HL-60 (cell line): ENCODE measurements at places on chromosomes 3 and 15.
A peak's percentile ranks its signal among the peaks of the same experiment; 100 is the strongest.

- DNase-seq = no peak
These were observed 20.5 kb downstream of the RBP2 start for GRCh38 chr3:139455855-139456254.

- peak; percentile 87 for DNase-seq
These were observed 113.7 kb upstream of the RPL32 start for GRCh38 chr3:12954891-12955650.

- DNase-seq = no peak
These were observed 57.9 kb downstream of the PRICKLE2 start for GRCh38 chr3:64167351-64167750.

DNA sequence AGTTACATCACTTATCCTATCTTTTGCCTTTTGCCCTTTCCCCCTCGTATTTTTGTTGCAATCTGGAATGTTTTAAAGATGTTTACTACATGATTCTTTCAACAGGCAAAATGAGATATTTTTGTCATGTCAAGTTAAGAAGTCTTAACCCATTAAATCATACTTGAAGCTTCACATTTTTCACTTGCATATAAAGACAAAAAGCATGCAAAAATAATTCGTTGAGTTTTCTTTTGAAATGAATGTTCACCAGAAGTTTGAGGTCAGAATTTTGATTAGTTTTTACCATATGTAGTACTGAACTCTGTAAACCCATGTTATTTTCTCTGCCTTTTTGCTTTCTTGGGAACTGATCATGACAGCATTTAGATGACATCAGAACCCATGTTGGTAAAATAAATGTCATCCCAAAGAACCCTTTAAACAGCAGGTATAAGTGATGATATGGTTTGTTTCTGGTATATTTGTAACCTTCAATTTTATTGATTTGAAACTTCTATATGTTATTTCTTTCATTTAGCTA lies 188.5 kb downstream of the GHSR start:
- DNase-seq = no peak

- no peak for DNase-seq
These were observed 169.0 kb upstream of the NECTIN3 start for GRCh38 chr3:110902453-110903085.

- DNase-seq = no peak
These were observed 107.5 kb upstream of the MRPS22 start for GRCh38 chr3:139236336-139236735.

DNA sequence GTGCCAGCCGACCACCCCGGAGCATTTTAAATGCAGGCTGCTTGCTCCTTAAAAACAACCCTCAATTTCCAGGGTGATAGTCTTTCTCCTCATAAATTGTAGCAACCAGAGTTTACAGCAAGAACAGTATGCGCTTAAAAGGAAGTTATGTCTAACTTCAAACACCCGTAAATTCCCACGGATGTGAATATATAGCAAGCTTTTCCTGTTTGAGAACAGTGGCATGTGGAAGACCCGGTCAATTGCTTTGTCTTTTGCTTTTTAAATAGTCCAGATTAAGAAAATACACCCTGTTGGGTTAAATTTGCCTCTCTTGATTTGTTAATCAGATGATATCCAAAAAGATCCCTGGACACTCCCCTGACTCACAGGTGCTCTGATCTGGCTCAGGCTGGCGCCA lies 20.8 kb downstream of the MRPS25 start:
- DNase-seq = no peak

GRCh38 chr3:32583708-32584107 lies 13.1 kb upstream of the DYNC1LI1 start:
- no peak for DNase-seq

GRCh38 chr3:171200750-171201088 lies 174.2 kb upstream of the SLC2A2 start:
- DNase-seq = peak; percentile 16

GRCh38 chr3:189537135-189537534 lies 94.1 kb upstream of the TP63 start:
- DNase-seq = no peak

- DNase-seq = no peak
These were observed 11.5 kb downstream of the POMGNT2 start for GRCh38 chr3:43094381-43094780.

- DNase-seq = peak; percentile 28
These were observed 39.0 kb downstream of the IL12A start for GRCh38 chr3:160027541-160028195.

GRCh38 chr15:54227569-54227968 lies 249.3 kb downstream of the UNC13C start:
- DNase-seq = no peak

GRCh38 chr3:109563149-109563548 lies 225.8 kb upstream of the DPPA4 start:
- peak; percentile 60 for DNase-seq

DNA sequence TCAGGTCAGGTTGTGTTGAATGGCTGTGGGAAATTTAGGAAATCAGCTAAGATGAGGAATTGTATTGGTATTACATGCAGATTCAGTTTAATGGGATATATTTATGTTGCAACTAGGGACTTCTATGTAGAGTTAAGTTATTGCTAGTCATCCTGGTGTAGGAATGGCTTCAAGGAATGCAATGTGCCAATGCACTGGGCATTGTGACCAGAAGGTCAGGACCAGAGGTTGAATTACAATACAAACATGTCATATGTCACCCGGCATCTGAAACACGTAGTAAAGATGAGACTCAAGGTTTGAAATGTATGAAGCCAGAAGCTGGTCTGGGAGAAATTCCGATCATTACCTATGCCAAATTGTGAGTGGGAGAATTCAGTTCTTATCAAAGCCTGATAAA lies 11.7 kb upstream of the GAP43 start:
- DNase-seq = no peak

DNA sequence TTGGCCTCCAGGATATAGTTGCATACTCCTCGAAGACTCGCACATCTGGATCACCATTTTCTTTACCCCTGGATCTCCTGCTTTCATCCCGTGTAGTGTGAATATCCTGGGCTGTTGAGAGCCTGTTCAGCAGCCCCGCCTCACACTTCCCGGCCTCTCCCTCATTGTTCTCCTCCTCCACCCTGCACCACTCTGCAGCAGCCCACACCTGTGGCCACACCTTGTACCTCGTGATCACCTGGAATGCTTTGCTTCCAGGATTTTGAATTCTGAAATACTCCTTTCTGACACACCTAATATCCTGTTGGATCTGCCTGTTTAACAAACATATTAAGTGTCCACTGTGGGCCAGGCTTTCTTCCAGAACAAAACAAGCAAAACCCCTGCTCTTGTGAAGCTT lies 14.4 kb downstream of the ABHD17C start:
- DNase-seq = no peak

- DNase-seq = no peak
These were observed 43.1 kb upstream of the WDR5B start for GRCh38 chr3:122458992-122459391.

GRCh38 chr3:177479630-177480029 lies 282.3 kb upstream of the TBL1XR1 start:
- no peak for DNase-seq

GRCh38 chr3:136068708-136069107 lies 103.2 kb downstream of the PPP2R3A start:
- DNase-seq = no peak

- no peak for DNase-seq
These were observed 192.1 kb upstream of the EOMES start for GRCh38 chr3:27914199-27914598.

GRCh38 chr3:150925751-150926201 lies 20.5 kb upstream of the MINDY4B start:
- no peak for DNase-seq

DNA sequence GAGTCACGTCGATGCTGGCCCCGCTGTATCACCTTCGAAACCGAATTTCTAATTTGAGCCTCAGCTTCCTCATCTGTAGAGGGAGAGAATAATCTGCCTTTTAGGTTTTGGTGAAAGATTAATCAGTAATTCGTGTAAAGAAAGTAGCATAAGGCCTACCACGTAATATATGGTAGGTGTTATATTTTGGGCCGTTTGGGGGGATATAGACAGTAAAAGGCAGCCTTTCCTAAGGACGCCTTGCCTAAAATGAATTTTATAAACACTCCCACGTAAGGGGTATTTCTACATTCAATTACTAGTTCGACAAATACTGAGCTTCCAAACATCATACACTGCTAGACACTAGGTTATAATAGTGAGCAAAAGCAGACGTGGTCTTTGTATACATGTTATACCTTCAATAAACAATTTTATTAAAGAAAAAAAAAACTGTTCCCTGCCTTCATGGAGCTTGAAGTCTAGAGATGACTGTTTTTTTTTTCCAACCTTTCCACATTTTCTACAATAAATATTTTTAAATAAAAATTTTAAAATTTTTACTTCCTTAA lies 737 bp downstream of the JAGN1 start:
- no peak for DNase-seq

DNA sequence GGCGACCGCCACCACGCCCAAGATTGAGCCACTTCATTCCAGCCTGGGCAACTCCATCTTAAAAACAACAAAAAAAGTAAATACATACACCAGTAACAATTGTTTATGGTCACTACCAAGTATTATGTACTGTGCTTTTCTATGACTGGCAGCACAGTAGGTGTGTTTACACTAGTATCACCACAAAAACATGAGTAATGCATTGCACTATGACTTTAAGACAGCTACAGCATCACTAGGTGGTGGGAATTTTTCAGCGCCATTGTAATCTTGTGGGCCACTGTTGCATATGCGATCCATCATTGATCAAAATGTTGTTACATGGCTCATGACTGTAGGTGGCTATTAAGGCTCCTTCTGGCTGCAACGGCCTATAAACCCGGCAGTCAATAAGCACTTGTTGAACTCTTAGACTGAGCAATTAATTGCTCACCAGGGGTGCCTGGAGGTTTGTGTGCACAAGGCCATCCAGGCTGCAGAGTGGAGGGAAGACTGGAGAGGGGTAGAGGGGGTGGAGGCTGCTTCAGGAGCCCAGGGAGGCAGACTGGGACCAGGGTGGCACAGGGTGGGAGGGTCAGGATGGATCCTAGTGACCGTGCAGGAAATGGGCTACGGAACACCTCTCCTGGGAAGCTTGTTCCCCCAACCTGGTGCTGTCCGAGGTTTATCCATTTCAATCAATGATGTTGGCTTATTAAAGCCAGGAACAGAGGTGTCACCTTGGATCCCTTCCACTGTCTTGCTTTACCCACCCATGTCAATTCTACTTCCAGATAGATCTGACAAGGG lies 17.9 kb upstream of the COPG1 start:
- DNase-seq = no peak

- DNase-seq = no peak
These were observed 61.7 kb downstream of the TGFBR2 start for GRCh38 chr3:30668051-30668609.

GRCh38 chr15:84398763-84399701 lies 163.5 kb downstream of the GOLGA6L4 start:
- DNase-seq = no peak

- DNase-seq = no peak
These were observed 51.5 kb upstream of the CFAP20DC start for GRCh38 chr3:59101231-59101736.

GRCh38 chr3:127655641-127656040 lies 17.1 kb upstream of the ABTB1 start:
- no peak for DNase-seq

- DNase-seq = no peak
These were observed 1.0 kb downstream of the PAK2 start for GRCh38 chr3:196740481-196741248.

DNA sequence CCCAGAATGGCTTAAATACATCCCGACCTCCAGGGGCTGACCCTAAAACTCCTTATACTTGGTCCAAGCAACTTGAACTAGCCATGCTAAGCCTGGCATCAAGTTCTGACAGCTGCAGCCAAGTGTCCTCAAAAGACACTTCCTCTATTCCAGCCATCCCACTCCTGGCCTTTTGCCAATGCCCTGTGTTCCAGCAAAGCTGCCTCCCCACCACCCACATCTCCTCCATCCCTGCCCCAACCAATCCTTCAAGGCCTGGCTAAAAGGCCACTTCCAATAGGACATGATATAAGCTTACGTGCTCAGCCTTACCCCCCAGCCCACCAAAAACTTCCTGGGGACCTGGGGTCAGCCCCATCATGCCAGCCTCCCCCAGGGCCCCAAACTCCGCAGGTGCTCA lies 40.9 kb downstream of the SEMA3G start:
- DNase-seq = no peak

DNA sequence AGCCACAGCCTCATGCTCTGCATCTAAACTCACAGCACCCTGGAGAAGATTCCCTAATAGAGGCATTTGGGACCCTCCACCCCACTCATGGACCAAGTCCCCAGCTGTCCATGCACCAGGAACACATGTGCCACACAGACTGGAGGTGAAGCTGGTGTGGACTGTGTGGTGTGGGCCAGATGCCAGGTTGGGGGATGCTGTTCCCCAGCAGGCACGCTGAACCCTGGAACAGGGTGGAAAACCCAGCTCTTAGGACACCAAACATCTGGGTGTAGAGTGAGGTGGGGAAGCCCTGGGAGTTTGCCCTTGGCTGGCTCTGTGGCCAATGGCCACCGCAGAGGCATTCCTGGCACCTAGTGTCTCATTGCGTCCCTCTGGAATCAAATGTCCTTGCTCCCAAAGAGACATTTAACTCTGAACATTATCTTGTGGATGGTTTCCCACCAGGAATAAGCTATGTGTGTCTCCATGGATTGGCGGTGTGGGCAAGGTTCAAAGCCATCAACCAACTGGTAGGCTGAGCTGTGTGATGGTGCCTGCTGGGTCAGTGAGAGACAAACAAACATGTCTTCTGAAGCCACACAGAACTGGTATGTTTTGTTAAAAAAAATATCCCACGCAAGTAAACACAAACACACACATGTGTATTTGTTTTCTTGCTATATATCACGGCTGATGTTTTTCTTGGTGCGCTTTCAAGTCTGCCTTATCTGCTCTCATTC lies 65.0 kb downstream of the EXOG start:
- no peak for DNase-seq

- DNase-seq = no peak
These were observed 275.9 kb upstream of the TBL1XR1 start for GRCh38 chr3:177473184-177473583.

DNA sequence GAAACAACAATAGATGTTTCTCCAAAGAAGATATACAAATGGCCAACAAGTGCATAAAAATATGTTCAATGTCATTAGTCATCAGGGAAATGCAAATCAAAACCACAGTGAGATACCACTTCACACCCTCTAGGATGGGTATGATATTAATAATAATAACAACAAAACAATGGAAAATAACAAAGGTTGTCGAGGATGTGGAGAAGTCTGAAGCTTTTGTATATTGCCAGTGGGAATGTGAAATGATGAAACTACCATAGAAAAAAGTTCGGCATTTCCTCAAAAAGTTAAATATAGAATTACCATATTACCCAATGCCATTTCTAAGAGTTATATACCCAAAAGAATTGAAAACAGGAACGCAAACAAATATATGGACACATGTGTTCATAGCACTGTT lies 10.8 kb downstream of the BHLHE40 start:
- no peak for DNase-seq
